Stimulated activated CD8-positive, alpha-beta memory T cell treated with anti-CD3 and anti-CD28 coated beads, Interleukin-12 subunit alpha, Interleukin-12 subunit beta, amount 100 ng/mL, for 4 hours (primary cell): ENCODE measurements at places on chromosomes 16 and 17.
A peak's percentile ranks its signal among the peaks of the same experiment; 100 is the strongest.

DNA sequence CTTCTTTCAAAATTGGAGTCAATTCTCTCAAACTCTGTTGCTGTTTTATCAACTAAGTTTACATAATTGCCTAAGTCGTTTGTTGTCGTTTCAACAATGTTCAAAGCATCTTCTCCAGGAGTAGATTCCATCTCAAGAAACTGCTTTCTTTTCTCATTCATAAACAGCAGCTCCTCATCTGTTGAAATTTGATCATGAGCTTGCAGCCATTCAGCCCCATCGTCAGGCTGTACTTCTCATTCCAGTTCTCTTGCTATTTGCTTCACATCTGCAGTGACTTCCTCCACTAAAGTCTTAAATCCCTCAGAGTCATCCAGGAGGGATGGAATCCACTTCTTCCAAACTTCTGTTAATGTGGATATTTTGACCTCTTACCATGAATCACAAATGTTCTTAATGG lies 230.6 kb downstream of the IRF8 start:
- no peak for DNase-seq

DNA sequence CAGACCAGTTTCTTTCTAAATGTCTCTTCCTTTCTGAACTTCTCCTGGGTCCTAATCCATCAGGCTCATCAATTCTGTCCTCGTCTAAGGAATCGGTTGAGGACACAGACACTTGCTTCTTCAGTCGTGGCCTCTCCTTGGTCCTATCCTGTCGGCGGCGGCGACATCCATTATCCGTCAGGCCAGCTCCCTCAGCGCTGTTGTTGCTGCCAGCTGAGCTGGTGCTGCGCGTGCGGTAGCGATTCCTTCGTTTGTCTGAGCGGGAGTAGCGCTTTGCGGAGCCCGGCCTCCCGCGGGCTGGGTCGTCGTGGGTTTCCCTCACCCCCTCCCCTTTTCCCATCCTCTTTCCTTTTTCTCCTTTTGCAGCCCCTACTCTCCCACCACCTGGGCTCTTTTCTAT lies 3.8 kb downstream of the SMG6 start:
- no peak for DNase-seq

DNA sequence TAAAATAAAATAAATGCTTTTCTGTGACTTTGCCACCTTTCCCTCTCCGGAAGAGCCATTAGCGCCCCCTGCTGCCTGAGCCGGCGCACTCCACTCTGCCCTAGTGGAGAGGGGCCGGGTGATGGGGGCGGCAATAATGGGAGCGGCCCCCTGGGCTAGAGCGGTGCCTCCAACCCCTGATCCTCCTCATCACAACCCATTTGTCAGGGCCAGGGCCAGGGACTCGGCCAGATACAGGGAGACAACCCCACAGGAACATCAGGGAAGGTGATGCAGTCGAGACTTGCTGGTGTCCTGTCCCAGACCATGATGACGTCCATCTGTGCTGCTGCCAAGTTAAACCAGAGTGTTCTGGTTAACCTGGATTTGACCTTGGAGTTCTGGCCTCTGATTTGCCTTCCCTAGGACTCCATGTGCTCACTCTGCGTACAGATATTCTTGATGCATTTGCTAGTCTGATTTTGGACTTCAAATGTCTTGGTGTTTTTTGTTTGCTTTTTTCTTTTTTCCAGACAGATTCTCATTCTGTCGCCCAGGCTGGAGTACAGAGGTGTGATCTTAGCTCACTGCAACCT lies 46.1 kb upstream of the BPTF start:
- no peak for DNase-seq

DNA sequence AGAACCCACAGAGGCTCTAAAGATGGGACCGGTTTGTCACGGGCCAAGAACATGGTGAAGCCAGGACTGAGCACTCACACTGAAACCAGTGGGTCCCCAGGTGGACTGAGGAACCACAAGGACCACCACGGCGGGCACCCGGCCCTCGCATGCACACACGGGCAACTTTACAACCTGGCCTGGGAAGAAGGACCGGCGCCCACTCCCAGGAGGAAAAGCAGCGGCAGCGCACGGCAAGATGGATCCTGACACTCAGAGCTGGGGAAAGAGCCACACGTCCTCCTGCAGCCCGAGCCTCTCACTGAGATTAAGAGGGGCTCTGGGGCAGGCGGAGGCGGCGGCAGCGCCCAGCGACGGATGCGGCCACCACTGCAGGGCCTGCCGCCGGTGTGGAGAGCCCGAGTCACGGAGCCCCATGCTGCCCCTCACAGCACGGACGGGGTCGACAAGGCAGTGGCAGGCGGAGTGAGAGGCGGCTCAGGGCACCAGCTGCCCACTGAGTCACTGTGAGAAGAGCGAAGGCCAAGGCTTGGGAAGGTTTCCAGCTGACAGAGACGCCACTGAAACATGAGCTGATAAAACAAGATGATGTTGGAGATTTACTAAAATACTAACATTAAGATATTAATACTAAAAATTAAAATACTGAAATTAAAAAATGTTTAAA lies 118.3 kb downstream of the ANKRD11 start:
- DNase-seq = no peak

GRCh38 chr16:50269769-50270509 lies 3.6 kb downstream of the ADCY7 start:
- DNase-seq = no peak

DNA sequence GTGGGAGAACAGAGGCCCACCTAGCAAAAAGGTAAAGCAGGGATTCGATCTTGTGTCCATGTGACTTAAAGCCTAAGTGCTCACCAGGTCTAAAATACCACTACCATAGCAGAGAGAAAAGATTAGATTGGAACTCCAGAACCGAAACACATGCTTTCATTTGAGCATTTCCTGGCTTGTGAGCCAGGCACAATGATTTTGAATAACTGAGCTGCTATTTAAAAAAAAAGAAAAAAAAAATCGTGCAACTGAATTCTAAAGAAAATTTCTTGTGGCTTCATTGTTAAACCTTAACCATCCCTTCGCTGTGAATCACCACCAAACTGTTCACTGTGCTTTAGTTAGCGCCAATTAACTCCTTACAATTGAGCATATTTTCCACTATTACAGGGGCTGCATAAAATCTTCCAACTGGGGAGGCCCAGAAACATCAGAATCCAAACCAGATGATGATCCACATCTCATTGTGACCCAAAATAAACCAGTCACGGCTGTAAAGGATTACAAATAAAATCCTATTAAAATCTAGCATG lies 366.4 kb upstream of the ERCC4 start:
- no peak for DNase-seq

GRCh38 chr17:28570716-28571360 lies 486 bp downstream of the PIGS start:
- peak; percentile 22 for DNase-seq

GRCh38 chr17:48850792-48851323 lies 20.0 kb downstream of the CALCOCO2 start:
- no peak for DNase-seq

- no peak for DNase-seq
These were observed 8.9 kb downstream of the CPPED1 start for GRCh38 chr16:12794486-12795387.

DNA sequence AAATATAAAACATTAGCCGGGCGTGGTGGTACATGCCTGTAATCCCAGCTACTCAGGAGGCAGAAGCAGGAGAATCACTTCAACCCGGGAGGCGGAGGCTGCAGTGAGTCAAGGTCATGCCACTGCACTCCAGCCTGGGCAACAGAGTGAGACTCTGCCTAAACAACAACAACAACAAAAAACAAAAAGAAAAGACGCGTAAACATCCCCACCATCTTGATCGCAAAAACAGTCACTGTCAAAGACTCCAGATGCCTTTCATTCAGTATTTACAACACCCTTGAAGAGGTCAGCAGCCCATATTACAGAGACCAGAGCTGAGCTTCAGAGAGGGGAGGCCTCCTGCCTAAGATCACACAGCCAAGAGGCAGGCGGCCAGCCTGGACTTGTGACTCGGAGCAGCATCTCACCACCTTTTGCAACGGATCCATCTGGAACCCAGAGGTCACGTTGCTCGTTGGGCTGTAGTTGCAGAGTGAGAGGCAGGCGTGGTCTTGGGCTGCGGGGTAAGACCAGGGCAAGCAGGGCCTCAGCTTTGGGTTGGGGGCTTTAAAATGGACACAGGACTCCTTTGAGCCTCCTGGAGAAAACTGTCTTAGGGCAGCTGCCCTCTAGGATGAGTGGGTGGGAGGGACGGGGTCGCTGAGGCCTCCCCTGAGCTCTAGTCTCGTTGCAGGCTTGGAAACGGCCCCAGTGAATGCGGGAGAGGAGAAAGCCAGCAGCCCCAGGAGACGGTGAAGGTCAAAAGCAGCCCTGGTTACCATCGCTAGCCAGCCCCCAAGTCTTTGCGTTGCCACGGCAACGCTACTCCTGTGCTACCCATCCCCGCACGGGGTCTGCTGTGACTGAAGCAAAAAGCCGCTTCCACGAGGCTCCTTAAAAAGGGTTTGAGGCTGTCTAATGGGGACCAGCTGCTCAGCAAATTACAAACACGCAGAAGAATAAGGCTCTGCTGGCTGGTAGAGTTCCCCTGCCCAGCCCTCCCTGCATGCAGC lies 26.1 kb downstream of the LGALS3BP start:
- no peak for DNase-seq

DNA sequence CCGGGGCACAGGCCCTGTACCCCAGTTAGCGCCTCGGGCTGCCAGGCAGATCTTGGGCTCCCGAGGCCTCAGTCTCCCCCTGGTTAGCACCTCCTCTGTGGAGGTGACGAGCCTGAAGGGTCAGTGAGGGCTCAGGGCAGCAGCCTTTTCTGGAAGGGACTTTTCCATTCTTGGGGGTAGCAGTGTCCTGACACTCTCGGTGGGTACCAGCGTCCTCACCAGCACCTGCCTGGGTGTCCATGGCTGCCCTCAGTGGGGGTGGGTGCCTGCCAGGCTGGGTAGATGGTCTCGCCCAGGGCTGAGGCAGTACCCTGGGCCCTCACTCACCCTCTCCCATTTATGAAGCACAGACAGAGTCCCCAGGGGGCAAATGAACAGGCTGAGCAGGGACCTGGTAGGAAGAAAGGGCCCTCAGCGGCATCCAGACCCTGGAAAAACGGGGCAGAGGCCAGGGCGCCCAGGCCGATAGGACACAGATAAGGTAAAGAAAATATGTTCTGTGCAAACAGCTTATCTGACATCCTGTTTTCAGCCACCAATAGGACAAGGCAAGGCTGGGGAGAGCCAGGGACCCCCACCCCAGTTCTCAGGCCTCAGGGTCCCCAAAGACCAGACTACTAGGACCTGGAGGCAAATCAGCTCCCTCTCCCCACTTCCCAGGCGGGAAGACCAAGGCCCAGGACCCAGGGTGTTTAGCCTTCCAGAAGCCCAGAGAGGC lies 50.9 kb downstream of the ZFPM1 start:
- no peak for DNase-seq

DNA sequence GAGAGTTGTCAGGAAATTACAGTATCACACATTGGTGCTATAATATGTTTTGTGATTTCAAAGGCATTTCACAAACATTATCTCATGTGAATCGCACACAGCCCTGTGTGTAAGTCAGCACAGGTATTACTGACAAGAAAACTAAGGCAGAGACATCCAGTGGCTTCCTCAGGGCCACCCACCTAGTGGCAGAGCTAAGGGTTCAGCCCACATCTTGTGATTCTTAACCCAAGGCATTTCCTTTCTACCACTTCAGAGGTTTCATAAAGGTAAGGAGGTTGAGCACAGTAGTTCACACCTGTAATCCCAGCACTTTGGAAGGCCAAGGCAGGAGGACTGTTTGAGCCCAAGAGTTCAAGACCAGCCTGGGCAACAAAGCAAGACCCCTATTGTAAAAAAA lies 58.2 kb downstream of the STX8 start:
- no peak for DNase-seq

DNA sequence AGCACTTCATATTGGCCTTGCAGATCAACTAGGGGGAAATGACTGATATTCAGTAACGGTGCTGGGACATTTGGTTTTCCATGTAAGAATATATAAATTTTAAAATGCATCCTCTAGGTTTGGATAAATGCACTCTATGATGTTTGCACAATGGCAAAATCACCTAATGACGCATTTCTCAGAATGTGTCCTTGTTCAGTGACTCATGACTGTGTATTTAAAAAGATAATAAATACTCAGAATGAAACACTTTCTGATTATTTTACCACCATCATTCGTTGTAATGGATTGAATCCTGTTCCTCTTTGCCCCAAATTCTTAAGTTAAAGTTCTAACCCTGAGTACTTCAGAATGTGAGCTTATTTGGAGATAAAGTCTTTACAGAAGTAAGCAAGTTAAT lies 17.2 kb upstream of the ADGRG1 start:
- DNase-seq = no peak

GRCh38 chr17:49218941-49219913 lies 8.7 kb downstream of the ABI3 start:
- peak; percentile 48 for DNase-seq

DNA sequence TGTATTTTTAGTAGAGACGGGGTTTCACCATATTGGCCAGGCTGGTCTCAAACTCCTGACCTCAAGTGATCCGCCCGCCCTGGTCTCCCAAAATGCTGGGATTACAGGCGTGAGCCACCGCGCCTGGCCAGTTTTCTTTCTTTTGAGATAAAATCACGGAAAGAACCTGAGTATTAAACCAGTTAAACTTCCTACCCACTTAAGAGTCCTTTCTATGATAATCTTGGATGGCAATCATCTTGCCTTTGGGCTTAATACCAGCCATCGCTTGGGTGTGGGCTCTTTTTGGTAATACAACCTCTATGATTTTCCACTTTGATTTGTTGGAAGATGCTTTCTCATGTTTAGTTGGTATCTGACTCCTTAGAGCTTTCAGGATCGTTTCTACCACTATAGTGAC lies 24.0 kb downstream of the PITPNC1 start:
- no peak for DNase-seq

- no peak for DNase-seq
These were observed 20.4 kb downstream of the RAI1 start for GRCh38 chr17:17701658-17702057.

- no peak for DNase-seq
These were observed 40.5 kb downstream of the CEP95 start for GRCh38 chr17:64547319-64547718.

DNA sequence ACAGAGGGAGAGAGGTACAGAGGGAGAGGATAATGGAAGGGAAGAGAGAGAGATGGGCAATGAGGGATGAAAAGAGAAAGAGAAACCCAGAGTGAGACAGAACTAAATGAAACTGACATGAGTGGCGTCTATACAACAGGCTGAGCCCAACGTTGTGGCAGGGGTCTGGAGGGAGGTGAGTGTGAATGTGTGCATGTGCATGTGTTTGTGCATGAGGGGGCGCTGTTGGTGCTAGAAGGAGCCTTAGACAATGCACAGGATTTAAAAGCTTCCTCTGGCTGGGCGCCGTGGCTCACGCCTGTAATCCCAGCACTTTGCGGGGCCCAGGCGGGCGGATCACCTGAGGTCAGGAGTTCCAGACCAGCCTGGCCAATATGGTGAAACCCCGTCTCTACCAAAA lies 454.8 kb upstream of the CDH11 start:
- no peak for DNase-seq
